ACHN (cell line): ENCODE measurements at places on chromosomes 7 and 10.

- DNase-seq: no peak
Observed at GRCh38 chr10:42553064-42553407, 85.3 kb downstream of the ZNF33B start.

DNA sequence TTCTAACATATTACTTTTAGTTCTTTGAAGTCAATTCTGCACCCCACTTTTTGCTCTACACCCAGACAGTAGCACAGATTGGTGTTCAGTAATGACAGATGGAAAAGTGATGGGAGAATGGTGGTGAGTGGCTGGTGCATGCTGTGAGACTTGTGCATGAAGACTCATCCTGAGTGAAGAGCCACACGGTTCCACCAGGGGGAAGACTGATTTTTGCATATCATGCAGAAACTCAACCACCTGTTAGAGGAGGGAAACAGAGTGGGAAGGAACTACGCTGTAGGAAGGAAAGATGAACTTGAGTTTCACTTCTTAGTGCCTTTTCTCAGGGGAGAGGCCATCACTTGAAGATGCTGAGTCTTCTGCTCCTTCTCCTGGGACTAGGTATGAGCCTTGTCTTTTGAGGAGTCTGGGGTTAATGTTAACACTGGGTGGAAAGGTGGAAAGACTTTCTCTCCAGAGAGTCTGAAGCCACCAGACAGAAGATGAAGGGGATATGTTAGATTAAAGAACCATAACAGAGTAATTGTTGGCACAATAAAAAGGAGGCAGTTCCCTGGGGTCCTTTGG, 9.3 kb upstream of the PRSS1 start:
- no peak for DNase-seq

DNA sequence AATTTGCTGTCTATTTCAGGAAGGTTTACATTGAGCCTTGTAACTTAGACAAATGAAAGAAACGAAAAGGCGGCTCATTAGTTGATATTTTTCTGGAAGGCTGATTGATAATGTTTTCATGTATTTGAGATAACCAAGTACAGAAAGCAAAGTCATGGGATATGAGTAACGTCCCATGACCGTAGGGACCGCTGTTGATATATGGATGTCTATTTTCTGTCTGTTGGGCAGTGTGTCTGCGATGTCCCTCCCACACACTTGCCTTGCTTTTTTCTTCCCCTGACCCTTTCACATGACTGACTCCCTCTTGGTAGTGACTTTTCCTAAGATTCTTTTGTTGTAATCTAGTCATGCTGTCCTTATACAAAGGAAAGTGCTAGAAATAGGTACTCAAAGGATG, 57.0 kb upstream of the GPR158 start:
- DNase-seq: no peak

- DNase-seq: peak; percentile 63
Observed at GRCh38 chr7:112938863-112939573, 147.6 kb downstream of the GPR85 start.

DNA sequence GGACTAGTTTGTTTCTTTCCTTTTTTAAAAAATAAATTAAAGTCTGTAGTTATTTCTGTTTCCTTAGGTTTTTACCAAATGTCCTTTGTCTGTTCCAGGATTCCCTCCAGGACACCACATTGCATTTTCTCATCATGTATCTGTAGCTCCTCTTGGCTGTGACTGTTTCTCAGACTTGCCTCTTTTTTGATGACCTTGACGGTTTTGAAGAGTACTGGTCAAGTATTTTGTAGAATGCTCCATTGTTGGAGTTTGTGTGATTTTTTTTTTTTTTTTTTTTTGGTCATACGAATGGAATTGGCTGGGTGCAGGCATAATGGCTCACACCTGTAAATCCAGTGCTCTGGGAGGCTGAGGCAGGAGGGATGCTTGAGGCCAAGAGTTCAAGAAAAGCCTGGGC, 127.1 kb upstream of the BMPER start:
- DNase-seq: no peak

GRCh38 chr7:19373334-19373733, 228.1 kb upstream of the FERD3L start:
- no peak for DNase-seq

DNA sequence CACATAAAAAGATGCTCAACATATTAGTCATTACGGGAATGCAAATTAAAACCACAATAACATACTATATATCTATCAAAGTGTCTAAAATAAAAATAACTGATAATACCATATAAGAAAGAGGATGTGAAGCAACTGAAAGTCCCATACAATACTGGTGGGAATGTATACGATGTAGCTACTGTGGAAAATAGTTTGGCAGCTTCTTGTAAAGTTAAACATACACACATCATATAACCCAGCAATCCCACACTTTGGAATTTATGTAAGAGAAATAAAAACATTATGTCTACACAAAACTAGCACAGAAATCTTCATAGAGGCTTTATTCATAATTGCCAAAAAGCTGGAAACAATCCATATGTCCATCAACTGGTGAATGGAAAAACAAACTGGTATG, 10.5 kb upstream of the COMMD3 start:
- no peak for DNase-seq

DNA sequence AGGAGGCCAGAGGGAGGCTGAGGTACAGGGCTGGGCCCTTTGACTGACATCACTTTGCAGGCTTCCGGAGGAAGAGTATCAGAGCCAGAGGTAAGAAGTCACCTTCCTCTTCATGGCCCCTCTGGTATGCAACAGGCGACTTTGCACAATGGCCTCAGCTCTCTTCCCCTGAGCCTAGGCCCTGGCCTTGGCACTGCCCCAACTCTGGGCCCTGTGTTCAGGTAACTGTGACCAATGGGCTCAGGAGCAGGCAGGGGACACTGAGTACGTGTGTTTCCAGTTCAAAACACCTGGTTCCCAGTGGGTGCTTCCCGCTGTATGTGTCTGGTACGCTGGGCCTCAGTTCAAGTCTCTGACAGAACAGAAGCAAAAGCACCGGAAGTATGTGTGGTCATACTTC, 12.1 kb upstream of the PAX2 start:
- no peak for DNase-seq

DNA sequence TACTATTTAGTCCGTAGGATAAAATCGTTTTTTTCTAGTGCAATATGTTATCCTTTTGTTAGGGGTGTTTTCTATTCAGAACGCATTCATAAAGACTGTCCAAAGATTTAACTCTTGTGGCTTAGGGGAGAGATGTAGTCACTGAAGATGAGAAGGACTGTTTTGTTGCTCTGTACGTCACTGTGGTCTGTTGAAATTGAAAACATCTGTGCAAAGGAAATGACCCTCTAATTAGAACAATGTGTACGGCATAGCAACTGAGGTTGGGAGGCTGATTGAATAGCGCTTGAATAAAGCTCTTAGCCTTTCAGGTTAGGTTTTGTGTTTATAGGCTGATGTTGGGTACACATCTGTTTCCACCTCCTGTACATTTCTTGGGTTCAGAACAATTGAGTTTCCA, 453.4 kb upstream of the AKR1E2 start:
- DNase-seq: no peak

DNA sequence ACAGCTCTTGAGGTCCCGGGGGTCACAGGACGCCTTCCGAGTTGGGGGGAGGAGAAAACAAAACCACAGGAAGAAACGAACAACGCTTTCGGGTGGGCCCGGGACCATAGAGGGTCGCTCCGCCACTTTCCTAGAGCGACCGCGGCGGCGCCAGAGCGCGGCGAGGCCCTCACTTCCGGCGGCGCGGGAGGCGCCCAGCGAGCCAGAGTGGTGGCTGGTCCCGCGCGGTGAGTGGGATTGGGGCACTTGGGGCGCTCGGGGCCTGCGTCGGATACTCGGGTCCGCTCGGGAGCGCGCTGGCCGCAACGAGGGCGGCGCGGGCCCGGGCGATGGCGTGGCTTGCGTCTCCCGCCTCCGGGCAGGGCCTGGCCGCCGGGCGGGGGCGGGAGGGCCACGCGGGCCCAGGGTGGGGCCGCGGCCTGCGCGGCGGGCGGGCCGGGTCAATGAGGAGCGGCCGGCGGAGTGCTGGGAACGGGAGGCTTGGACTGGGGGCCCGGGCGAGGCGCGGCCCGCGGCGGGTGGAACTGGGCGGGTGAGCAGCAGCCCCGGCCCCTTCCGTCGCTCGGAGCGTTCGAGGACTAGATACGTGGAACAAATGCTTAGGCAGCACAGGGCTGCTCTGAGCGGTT, at the start of gene ZNF22:
Gene ZNF22, plus strand, starts transcription at position 172 of the 629 bp plus-strand sequence. CDS start 2,446 bp downstream, outside the sequence.
- peak; percentile 51 for DNase-seq

GRCh38 chr7:106891548-106892410, 26.7 kb downstream of the PIK3CG start:
- no peak for DNase-seq

- peak; percentile 94 for DNase-seq
Observed at GRCh38 chr10:17228091-17229015, at the start of gene VIM. VIM (plus strand) TSS chr10:17228241; CDS start chr10:17229423, 1,182 bp downstream.

DNA sequence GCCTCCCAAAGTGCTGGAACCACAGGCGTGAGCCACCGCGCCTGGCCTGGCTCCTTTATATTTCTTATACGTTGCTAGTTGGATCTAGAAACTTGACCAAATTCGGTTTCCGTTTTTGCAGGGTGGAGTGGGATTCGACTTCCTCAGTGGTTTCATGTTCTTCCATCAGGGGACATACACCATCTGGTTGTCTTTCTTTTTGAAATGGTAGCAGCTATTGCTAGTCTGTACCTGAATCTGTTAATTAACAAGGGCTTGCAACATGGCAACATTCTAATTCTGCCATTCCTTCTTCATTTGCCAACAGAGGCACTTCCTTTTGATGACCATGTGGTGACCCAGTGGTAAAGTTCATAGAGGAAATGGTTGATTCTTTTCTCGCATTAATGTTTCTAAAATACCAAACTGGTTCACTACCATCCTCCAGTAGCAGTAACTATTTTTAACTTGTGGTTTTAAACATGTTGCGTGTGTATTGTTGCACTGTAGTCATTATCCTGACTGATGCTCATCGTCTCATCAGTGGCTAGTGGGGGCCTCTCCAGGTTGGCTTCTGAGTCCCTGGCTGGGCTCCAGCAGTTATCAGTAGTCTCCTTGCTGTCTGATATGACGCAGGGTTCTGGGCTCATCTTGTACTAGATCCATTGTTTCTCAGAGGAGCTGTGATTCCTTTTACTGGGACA, 159.2 kb downstream of the RGS10 start:
- DNase-seq: no peak

GRCh38 chr10:26574783-26575182, 122.7 kb upstream of the PDSS1 start:
- DNase-seq: no peak

GRCh38 chr10:79604294-79604693, 6.4 kb upstream of the SFTPA1 start:
- DNase-seq: no peak

DNA sequence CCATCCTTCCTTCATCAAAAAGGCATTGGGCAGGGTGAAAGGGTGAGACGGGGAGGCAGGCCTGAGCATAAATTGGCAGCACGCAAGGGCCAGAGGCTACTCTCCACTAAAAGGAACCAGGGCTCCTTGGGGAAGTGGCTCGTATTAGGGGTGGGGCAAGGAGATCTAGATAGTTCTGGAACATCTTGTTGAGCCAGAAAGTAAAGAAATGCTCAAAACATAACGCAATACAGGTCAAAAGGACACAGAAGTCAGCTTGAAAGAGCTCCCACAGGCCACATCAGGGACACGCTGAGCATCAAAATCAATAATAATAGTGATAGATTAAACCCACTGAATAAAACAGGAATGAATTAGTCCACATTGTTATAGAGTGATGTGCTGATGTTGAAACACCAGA, 203.1 kb downstream of the ELMO1 start:
- no peak for DNase-seq

DNA sequence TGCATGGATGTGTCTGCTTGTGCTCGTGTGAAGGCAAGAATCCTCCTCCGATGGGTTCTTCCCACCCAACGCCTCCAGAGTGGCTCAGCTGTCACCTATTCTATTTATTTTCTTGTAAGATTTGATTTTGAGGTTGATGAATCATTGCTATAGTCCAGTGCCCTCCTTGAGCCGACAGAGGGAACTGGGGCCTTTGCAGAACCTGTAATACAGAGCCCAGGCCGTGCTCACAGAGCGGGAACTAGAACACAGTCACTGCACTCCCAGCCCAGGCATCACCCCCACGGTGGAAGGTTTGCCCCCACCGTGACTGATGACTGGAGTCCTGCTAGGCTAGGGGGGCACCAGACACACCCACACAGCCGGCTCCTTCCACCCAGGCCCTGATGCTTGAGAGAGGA, 2.0 kb downstream of the RARRES2 start:
- DNase-seq: peak; percentile 92

DNA sequence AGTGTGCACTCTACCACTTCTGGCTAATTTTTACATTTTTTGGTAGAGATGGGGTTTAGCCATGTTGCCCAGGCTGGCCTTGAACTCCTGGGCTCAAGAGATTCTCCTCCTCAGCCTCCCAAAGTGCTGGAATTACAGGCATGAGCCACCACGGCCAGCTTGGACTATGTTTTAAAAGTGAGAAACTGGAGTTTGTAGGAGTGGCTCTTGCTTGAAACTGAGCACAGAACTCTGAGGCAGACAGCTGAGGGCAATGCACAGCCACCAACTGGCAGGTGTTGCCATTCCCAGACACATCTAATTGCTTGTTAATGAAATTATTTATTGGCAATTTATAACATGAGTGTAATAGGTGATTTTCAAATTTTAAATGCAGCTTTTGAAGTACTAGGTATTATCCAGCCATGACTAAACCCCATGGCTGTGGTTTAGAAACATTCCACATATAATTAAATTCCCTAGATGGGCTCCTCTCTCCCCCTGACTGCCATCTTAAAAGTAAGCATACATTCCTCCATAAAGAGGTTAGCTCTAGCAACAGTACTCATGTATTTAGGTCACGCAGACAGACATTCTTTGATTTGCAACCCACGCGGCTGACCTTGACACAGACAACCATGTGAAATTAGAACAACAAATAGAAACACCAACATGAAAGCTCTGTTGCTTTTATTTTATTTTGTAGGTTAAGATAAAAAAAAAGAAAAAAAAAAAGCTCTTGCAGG, 19.8 kb downstream of the PANK1 start:
- no peak for DNase-seq

- no peak for DNase-seq
Observed at GRCh38 chr7:16027396-16027795, 340.9 kb upstream of the MEOX2 start.

DNA sequence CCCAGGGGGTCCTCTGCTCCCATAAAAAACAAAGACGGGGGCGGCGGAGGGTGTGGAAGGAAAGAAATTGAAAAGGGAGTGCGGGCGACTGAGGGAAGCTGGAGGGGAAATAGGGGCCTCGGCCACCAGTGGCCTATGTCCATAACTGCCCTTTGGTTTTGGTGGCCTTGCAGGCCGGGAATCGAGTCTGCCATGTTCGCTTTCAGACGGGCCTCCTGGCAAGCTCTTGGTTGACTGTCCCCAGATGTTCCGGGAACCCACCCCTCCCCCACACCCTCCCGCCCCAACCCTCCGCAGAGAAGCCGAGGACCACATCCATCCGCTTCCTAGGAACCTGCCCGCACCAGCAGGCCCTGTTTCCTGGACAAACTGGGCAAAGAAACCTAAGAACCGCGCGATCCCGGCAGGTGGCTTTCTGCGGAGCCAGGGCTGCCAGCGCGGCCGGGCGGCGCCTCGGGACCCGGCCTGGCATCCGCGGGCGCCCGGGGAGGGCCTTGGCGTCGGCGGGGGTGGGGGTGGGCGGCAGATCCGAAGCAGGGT, 20.0 kb upstream of the GATA3 start:
- no peak for DNase-seq

- no peak for DNase-seq
Observed at GRCh38 chr7:5429857-5430611, 6.4 kb upstream of the TNRC18 start.

GRCh38 chr10:11594589-11595394, 16.7 kb downstream of the USP6NL start:
- no peak for DNase-seq

- no peak for DNase-seq
Observed at GRCh38 chr7:119969763-119970162, 303.2 kb upstream of the KCND2 start.
